Stimulated activated CD8-positive, alpha-beta memory T cell treated with anti-CD3 and anti-CD28 coated beads, Interleukin-12 subunit alpha, Interleukin-12 subunit beta, amount 100 ng/mL, for 1 hour (primary cell): ENCODE measurements at places on chromosomes 1 and 21.

GRCh38 chr21:21806711-21807597 lies 808.7 kb downstream of the NCAM2 start:
- DNase-seq: no peak

DNA sequence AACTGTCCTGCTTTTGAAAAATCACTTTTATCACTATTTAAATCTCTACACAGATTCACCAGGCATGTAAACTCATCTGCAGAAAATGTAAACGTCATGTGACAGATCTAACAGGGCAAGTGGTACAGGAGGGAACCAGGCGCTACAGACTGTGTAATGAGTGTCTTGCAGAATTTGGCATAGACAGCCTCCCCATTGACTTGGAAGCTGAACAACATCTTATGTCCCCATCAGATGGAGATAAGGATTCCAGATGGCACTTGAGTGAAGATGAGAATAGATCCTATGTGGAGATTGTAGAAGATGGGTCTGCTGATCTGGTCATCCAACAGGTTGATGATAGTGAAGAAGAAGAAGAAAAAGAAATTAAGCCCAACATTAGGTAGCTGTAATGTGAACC lies 50.3 kb downstream of the ZBTB8OS start:
- no peak for DNase-seq

- no peak for DNase-seq
These were observed 231.1 kb downstream of the DISC1 start for GRCh38 chr1:231857609-231858135.

DNA sequence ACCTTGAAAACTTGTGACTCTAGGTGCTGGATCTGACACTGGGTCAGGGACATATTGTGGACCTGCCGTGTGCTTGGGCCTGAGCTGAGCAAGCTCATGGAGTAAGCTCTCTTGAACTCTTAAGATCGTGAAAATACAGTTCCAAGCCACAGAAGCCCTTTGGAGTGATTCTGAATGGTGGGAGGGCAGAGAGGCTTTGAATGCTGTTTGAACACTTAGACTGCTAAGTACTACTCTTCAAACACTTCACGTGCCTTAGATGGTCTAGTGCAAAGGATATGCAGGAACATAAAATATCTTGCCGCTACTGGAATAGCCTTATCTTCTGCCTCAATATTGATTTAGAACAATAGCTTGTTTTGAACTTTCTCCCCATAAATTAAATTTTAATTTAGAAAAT lies 21.6 kb downstream of the ROR1 start:
- DNase-seq: no peak

- no peak for DNase-seq
These were observed 10.0 kb upstream of the FAAP20 start for GRCh38 chr1:2204415-2205190.

DNA sequence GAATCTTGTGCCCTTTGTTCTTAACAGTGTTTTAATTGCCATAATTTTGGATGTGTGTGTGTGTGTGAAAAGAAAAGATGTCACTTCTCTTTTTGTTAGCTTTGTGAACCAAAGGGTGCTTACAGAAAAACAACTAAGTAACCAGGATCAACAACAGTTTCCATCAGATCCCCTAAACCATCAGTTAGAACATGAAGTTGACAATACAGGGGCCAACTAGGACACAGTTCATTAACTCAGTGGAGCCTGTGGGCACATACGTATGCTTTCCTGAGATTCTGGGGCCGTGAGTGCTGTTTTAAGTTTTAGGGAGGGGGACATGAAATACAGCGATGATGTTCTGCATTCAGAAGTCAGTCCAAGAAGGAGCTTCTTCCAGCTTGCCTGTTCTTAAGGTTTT lies 133.6 kb downstream of the TLR5 start:
- DNase-seq: no peak

DNA sequence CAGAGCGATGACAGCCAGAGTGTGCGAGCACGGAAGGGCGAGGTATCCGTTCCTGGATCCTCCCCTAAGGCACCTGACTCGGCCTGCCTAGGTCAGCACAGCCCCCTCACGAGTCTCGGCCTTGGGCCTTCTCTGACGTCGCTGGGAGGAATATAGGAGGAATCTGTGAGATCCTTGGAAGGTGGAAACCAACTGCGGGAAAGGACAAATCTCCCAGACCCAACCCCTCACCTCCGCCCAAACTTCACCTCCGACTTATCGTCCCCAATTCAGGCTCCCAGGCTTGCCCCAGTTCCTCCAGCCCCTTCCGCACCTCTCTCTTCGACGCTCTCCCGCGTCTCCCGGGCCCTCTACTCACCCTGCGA lies 494 bp downstream of the APH1A start:
- DNase-seq: no peak

GRCh38 chr1:109306832-109307273 lies at the start of gene MYBPHL:
TSS of gene MYBPHL (minus strand) at chr1:109307011. CDS start at chr1:109306991, 20 bp downstream.
- no peak for DNase-seq

DNA sequence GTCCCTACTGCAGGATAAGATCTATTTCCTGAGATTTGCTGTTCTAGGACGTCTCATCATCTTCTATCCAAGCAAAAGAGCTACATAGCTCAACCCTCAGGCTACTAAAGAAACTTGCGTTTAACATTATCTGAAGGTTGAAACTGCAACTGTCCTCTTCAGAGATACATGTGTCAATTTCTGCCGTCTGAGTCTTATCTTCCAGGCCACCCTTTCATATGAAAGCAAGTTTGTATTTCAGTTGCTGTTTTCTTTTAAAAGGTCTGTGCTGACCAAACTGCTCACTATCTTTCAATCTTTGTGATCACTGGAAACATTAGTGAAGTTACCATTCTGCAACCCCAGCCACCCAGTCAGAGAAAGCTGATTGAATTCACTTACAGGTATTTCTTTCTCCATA lies 108.6 kb upstream of the RAB3GAP2 start:
- DNase-seq: no peak

DNA sequence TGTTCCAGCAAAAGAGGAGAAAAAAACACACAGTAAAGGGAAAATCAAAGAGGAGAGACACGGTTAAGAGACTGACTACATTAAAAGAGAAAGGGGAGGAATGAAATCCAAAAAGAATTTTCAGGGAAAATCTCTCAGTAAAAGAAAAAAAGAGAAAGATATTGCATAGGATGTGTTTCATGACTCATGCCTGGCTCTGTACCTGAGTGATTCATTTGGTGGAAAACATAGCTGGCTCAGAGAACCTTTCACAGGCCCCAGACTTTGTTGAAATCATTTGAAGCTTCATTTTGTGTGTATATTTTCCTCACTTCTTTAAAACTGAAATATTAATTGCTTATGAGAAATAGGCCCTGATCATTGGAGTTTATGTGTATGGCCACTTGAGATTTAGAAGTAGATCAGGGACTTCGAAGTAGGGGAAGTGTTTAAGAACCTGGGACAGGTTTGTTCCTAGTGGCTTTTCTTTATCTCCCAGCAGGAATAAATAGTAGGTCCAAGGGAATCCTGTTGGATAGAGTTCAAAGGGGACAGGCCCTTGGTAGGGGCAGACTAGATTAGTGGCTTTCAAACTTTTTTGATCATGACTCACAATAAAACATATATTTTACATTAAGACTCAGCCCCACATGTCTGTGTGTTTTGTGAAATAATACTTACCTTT lies 239.1 kb upstream of the SGIP1 start:
- no peak for DNase-seq

DNA sequence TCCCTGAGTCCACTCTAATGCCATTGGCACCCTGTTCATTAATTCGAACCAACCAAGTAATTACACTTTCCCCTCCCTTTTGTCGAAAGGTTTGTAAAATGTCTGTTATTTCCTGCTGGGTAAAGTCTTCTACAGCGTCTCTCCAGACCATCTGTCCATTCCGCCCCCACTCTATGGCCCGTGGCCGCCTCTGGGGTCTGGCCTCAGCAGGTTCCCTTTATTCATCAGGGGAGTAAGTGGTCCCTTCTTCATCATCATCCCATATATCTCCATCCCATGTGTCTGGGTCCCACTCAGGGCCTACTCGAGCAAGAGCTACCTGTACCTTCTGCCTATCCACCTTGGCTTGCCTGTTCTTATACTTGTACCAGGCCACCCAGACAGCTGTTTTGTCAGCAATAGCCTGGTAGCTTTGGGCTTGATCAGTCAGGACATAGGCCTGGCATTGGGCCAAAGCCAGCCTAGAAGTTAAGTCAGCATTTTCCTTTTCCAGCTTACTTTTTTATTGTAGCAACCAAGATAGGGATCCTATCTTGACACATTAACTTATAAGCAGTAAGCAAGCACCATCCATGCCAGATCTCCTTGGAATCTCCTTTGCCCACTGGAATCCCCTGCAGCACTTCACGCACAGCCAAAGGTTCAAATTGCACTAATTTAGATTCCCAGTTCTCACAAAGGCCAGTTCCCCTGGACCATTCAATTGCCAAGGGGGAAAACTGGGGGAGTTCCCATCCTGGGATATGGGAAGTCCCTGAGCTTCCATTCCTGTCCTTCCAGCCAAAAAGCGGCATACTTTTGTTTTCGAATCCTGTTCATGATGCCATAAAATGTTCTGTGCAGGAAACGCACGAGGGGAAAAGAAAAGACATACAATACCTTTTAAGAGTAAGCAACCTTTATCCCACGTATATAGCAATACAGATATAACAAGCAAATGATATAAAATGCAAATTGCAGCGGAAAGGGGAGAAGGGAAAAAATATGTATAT lies 6.6 kb upstream of the STUM start:
- no peak for DNase-seq

GRCh38 chr1:152777510-152778137 lies 2.7 kb downstream of the LCE1F start:
- DNase-seq: no peak

GRCh38 chr1:230851291-230851691 lies 17.0 kb downstream of the C1orf198 start:
- no peak for DNase-seq

GRCh38 chr1:147612366-147612765 lies 58.0 kb downstream of the ACP6 start:
- no peak for DNase-seq

DNA sequence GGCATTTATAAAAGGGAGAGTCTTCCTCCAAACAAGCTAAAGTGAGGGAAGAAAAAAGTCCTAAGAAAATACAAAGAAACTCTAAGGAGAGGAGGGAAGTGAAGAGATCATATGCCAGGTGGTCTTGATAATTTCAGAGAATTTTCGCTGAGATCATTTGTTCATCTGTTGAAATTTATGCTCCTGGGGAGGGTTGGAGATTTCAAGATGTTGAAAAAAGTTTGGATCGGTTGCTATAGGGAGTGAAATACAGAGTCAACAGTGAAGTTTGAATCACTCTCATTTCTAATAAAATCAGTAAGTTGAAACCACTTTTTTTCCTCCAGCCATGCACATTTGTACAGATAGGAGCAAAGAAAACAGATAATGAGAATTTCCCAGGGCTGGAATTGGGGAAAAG lies 299.1 kb upstream of the ADAMTS5 start:
- no peak for DNase-seq

DNA sequence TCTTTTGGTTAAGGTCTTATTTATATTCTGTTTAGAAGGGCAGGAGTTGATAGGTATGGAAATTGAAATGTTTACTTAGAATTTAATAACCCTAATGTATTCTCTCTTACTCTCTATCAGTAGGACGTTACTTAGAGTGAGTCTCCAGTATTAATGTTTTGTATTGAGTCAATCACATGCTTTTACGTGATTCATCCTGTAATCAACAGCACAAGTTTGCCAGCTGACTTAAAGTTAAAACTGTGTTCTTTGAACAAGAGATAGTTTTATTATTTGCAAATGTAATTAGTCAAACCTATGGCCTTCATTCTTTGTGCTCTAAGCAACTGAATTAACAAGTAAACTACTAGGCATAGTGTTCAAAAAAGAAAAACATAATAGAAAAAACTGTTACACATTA lies 57.3 kb downstream of the PKN2 start:
- DNase-seq: no peak

DNA sequence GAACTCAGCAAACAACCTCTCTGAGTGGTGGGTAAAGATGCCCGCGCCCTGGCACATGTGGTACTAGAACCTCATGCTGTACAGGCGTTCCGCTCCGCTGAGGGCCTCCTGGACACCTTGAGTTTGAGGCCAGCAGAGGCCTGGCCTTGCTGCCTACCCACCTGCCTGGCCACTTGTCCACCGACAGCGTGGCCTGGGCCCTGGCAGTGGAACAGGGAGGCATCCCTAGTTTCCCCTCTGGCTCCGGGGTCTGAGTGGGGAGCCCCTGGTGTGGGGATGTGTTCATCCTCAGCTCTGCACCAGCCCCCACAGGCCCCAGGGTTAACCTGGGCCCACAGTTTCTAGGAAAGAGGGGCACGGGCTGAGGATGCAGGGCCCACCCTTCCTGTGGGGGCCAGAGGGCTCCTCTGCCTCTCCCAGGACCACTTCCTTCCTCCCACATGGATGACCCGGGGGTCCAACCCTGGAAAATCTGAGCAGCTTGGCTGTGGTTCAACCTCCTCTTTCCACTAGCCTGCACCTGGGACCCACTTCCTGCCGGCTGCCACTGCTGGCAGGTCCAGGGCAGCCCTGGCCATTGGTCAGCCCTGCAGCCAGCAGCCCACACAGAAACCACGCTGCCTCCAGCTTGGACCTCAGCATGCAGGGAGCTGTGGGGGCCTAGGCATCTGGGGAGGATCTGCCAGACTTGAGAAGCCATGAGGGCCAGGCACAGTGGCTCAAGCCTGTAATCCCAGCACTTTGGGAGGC lies 53.3 kb upstream of the COL18A1 start:
- DNase-seq: no peak

GRCh38 chr1:119771016-119771415 lies 2.3 kb upstream of the HMGCS2 start:
- no peak for DNase-seq

GRCh38 chr1:205701891-205702290 lies 21.6 kb upstream of the SLC45A3 start:
- DNase-seq: no peak

DNA sequence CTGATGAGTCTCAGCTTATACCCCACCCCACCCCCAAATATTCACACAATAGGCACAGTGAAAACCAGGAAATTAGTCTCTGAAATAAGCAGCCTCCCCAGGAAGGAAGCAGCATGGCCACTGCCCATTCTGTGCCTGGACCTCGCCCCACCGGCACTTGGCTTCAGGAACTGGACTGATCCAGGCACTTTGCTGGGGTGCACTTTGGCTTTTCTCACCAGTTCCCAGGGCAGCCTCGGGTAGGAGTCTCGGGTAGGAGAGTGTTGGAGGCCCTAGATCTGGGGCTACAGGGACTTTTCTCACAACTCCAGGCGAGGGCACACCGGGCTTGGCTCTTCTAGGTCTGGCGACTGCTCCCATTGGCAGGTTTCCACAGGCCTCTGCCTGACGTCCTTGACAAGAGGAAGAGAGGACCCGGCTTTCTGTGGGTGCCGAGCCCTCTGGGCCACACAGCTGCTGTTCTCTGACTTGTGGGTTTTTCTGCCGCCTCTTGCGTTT lies 18.7 kb downstream of the ADARB1 start:
- DNase-seq: no peak

GRCh38 chr1:27952147-27952546 lies 7.6 kb upstream of the XKR8 start:
- no peak for DNase-seq

GRCh38 chr1:154418923-154419619 lies 13.9 kb downstream of the IL6R start:
- DNase-seq: no peak
